NCI-H187 (cell line): ENCODE measurements at places on chromosomes 3 and 15.

DNA sequence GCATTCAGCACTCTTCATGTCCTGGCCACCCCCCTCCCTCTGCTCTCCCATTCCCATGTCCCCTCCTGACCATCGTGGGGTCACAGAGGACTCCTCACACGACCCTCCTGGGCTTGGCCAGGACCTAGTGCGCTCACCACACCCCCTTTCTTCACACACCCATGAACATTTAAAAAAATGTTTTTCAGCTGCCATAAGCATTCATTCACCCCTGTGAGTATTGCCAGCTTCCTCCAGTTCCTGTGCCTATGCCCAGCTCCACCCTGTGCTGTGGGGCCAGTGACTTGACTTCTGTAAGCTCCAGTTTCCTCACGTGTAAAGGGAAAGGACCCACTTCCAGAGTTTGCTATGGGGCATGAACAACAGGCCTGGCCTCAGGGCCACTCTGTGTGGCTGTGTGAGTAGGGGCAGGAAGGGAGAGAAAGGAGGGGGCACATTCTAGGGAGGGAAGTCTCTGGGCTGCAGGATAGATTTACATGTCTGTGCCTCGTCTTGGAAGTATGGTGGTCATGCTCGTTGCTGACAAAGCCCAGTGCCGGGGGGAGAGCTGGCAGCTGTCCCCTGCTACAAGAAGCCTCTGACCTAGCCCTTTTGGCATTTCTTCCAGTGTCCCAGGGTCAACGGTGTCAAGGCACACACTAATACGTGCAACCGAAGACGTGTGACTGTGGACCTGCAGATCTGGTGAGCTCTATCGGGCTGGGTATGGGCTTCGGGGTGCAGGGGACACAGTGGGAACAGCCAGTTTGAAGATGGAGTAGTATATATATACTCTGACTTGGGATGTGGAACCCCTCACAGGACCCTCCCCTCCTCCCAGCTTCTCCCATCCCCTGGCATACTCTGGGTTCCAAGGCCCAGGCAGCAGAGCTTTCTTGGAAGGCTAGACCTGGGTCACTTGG lies 22.8 kb downstream of the ESYT3 start:
- no peak for DNase-seq

GRCh38 chr3:78605178-78605577 lies 1162.6 kb downstream of the ROBO1 start:
- DNase-seq, result no peak

- no peak for DNase-seq
Observed at GRCh38 chr3:25046911-25047771, 380.9 kb upstream of the RARB start.

GRCh38 chr3:66432041-66432766 lies 68.6 kb downstream of the LRIG1 start:
- DNase-seq, result no peak

GRCh38 chr3:31219131-31219843 lies 313.4 kb upstream of the STT3B start:
- no peak for DNase-seq

GRCh38 chr15:96332637-96333121 lies 2.2 kb downstream of the NR2F2 start:
- DNase-seq, result no peak

GRCh38 chr3:186142393-186142932 lies 33.6 kb upstream of the ETV5 start:
- DNase-seq, result no peak

- DNase-seq, result peak; percentile 90
Observed at GRCh38 chr3:181839039-181839915, 127.6 kb downstream of the SOX2 start.

- no peak for DNase-seq
Observed at GRCh38 chr3:52091586-52092270, 35.4 kb upstream of the DUSP7 start.

DNA sequence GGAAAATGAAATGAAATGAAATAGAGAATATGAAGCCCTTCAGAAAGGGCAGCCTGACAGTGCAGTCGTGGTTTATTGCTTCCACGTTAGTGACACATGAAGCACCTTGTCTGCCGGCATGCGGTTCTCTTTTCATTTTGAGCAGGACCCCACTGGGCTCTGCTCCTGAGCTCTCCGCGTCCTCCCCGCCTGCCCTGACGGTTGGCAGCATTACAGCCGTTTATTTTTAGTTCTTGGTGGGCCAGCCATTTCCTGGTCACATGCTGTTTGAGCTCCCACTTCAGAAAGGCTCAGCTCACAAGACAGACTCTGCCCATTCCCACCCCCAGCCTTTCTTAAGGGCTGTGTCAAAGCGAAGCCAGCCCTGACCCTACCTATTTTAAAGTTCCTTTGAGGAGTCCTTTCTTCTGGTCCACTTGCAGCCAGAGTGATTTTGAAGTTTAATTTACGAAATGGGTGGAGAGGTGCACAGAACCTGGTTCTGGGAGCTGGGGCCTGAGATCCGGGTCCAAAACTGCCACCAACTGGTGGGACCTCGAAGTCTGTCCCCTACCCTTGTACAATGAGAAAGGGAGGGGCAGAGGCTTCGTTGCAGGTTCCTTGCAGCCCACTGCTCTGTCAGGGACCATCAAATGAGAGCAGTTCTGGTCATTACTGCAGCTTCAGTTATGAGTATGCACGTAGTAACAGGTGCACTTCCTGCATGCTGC lies 60.1 kb downstream of the MGLL start:
- peak; percentile 43 for DNase-seq

DNA sequence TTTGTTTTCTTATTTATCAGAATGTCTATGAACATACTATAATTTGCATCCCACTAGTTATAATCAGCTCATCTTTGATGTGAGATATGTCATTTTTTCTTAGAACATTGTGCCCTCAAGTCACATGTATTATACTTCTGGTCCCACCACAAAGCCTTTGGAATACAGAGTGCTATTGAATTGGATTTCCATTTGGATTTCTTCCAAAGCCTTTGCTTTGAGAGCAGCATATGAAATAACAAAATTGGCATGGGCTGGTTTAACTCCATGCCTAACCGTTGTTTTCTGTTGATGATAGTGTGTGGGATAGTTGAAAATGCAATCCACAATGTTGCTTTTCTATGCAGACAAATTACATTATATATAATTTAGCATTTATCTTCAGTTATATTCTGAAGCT lies 284.5 kb upstream of the PLSCR5 start:
- no peak for DNase-seq

GRCh38 chr3:126528419-126528799 lies 4.5 kb downstream of the CHST13 start:
- no peak for DNase-seq

- DNase-seq, result no peak
Observed at GRCh38 chr3:64053581-64053980, 30.3 kb upstream of the PSMD6 start.

- no peak for DNase-seq
Observed at GRCh38 chr3:38998086-38998485, 53.7 kb downstream of the SCN11A start.

DNA sequence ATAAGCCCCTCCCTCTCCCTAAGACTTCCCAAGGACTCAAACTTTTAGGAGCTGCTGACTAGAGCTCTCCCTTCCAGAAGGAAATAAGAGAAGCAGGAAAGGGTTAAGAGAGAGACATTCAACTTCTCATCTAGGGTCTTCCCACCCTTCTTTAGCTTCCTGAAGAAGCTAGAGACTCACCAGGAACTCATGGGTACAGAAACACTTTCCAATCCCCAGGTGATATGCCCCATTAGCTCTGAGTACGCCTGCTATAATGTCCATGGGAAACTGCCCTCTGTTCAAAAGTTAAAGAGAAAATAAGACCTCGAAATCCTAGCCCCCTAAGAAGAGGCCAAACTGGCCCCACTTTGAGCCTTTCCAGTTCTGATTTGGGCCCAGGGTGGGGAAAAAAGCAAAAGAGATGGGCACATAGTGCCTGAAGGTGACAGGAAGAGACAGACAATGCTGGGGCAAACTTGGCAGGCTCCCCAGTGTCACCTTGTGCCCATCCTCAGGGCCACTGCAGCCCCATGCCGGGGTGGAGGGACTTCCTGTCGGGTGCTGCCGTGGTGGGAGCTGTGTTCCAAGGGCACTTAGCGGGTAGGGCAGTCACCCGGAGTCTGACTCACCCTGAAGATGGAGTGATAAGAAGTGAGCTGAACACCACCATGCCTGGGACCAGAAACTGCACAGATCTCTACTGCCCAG lies 29.5 kb downstream of the CCDC12 start:
- no peak for DNase-seq

DNA sequence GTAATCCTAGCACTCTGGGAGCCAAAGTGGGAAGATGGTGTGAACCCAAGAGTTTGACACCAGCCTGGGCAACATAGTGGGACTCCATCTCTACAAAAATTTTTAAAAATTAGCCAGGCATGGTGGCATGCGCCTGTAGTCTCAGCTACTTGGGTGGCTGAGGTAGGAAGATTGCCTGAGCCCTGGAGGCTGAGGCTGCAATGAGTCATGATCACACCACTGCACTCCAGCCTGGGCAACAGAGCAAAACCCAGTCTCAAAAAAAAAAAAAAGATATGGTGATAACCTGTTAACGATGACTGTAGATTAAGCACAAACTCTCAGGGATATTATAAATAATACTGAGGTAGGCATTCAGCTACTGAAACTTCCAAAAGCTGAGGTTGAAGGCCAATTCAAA lies 107.5 kb downstream of the SLC49A4 start:
- DNase-seq, result no peak

- peak; percentile 58 for DNase-seq
Observed at GRCh38 chr15:91099995-91100813, at the start of gene SV2B. Gene SV2B, plus strand, starts transcription at chr15:91100257. Its CDS starts 126,007 bp downstream, at chr15:91226264.

- DNase-seq, result no peak
Observed at GRCh38 chr3:9099702-9100512, 136.6 kb upstream of the RAD18 start.

GRCh38 chr3:50321336-50322114 lies 1.0 kb downstream of the HYAL2 start:
- peak; percentile 64 for DNase-seq

- DNase-seq, result no peak
Observed at GRCh38 chr3:12838179-12838965, 3.0 kb downstream of the RPL32 start.

GRCh38 chr15:68734881-68735280 lies 85.8 kb downstream of the ANP32A start:
- DNase-seq, result no peak

GRCh38 chr3:186879781-186880180 lies 37.3 kb downstream of the ADIPOQ start:
- no peak for DNase-seq

DNA sequence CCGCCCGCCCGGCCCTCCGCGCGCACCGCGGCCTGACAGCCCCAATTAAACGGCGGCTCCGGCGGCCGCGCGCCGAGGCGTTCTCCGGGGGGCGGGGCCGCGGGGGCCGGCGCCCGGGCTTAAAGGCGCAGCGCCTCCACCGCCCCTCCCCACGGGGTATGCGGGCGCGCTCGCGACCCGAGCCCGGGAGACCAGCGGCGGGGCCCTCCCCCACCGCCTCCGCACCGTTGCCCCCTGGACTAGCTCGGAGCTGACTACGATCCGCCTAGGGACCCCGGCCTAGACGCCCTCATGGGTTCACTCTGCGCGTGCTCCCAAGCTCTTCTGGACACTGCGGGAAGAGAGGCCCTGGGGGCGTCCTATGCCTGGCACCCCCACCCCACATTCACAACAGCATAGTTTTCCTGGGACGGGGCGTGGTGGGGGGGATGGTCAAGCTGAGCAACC lies at the start of gene DUSP7:
TSS of gene DUSP7 (minus strand) at position 51 of the 447 bp plus-strand sequence. CDS start 205 bp downstream, outside the sequence.
- DNase-seq, result peak; percentile 43

DNA sequence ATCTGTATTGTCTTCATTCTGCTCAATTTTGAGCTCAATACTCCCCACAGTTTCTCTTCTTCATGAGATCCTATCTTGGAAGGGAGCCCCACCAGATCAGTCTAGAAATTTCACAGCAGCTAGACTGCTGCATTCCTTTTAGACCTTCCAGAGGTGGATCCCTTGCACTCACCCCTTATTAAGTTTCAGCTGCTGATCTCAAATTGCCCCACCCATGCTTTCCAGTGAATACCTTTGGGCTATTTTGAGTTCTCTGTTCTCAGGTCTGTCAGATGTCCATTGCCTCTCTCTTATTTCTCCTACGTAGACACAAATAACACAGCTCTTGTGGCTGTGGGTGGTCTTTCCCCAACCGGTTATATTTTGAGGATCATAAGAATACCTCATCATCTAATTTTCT lies 60.8 kb downstream of the GPR156 start:
- DNase-seq, result no peak

GRCh38 chr3:100871306-100871705 lies 121.9 kb downstream of the ABI3BP start:
- no peak for DNase-seq

- DNase-seq, result no peak
Observed at GRCh38 chr3:114351123-114351821, 57.4 kb downstream of the TIGIT start.

DNA sequence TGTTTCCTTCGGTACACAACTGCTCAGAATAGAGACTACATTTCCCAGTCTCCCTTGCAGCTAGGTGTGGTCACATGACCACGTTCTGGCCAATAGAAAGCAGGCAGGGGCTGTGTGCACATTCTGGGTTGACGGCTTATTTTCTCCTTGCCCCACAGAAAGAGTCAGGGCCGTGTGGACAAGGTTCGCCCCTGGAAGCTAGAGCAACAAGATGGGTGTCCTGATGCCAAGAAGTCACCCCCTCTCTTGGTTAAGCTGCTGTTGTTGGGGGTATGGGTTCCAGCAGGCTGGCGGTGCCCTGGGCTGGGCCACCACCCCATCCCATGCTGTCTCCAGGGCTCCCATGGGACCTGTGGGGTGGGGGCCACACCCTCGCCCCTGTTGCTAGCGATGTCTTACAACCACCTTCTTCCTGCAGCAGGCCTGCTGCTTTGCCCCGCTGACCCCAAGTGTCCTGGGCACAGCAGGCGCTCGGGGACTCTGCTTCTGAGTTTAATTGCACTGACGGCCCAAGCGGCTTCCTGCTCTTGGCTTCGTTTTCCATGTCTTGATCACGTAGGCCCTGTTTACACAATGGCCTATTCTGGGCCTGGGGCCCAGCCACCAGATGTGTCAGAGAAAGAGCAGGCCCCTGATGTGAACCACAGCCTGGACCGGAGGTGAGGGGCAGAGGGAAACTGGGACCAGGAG lies 24.9 kb downstream of the ABTB1 start:
- peak; percentile 22 for DNase-seq

GRCh38 chr3:138782755-138783154 lies 52.0 kb downstream of the PIK3CB start:
- DNase-seq, result no peak

- DNase-seq, result no peak
Observed at GRCh38 chr3:136343873-136344555, 93.9 kb downstream of the PCCB start.

DNA sequence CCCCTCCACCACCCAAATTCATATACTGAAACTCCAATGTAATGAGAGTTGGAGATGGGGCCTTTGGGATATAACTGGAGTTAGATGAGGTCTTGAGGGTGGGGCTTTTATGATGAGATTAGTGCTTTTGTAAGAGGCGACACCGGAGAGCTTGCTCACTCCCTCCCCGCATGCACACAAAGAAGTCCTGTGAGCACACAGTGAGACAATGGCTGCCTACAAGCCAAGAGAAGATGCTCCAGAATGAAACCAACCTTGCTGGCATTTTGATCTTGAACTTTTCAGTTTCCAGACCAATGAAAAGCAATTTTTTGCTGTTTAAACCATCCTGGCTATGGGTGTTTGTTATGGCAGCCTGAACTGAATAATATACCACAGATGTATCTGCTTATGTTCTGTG lies 109.0 kb downstream of the SAMMSON start:
- no peak for DNase-seq
